SJSA1 (cell line): ENCODE measurements at places on chromosomes 7 and 10. TPM values are rescaled to one million over a fixed set of nuclear protein-coding genes. Genes with fewer than 3 reads are reported as not detected.

GRCh38 chr7:38506756-38507155, 124.4 kb downstream of the AMPH start:
- no peak for DNase-seq

GRCh38 chr10:78276139-78276538, 242.5 kb downstream of the RPS24 start:
- DNase-seq, result no peak

- DNase-seq, result no peak
Measured at GRCh38 chr7:158074896-158075632, 512.6 kb downstream of the PTPRN2 start.

The PTPRN2 gene
- 1.2 and 2.1 TPM in 2 replicates for total RNA-seq

The ACHE gene
- total RNA-seq, result 0.16 TPM in 1 of 2 replicates, not detected in the other
